ENCODE measurements at places on chromosomes 16 and 17.

DNA sequence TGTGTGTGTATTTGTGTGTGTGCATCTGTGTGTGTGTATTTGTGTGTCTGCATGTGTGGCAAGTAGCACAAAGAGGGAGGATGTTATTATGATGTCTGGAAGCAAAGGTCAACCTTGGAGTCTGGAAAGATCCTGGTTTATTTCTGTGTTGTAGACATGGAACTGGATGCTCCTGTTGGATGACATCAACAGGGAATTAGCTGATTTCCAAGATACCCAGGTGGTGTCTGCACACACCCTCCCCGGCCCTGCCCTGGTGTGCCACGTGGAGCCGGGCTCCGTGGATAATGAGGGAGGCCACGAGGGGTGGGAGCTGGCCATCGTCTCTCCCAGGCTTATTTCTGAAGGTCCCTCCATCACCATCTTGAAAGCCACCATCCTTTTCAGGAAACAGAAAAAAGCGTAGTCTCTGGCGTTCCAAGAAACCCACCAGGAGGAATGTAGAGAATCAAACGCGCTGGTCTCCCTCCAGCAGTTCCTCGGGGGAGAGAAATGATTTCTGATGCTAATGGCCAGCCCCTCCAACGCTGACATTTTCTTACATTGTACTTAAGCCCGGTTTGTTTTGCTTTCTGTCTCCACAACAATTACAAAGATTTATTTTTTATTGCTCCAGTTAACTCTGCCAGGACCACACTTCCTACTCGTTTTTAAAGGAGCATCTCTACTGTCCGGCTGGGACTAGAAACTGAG lies 93.3 kb downstream of the FOXL1 start:
- no peak for DNase-seq

DNA sequence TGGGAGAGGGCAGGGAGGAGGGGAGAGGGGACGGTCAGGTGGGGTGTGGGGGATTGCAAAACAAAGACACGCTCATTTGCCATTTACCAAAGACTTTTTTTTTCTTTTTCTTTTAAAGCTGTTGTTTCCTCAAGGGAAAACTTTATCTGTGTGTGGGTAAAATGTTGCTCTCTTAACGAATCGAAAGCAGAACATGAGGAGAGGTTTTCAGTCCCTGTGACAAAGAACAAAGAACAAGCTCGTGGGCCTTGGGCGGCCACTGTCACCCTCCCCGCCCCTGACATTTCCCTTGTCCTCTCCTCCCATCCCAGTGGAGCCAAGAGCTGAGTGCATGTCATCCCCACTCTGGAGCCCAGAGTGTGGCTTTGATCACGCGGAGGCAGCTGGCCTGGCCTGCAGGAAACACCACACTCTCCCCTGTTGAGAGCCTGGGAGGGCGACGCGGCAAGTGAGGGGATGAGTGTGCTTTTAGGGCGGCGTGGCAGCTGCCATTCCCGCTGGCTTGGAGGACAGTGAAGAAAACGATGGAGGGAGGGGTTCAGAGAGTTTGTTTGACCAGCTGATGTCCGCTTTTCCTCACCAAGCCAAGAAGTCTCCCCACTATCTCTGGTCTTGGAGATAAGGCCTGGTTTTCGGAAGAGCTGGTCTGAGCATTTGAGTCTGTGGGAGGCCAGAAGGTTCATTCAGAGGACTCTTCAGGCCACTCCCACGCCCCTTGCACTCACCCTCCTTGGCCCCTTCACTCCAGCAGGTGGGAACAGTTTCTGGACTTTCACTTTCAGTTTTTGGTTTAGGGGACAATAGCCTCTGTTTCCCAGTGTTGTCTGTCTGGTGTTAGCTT lies 11.4 kb downstream of the CCR7 start:
- peak; percentile 1 for DNase-seq

DNA sequence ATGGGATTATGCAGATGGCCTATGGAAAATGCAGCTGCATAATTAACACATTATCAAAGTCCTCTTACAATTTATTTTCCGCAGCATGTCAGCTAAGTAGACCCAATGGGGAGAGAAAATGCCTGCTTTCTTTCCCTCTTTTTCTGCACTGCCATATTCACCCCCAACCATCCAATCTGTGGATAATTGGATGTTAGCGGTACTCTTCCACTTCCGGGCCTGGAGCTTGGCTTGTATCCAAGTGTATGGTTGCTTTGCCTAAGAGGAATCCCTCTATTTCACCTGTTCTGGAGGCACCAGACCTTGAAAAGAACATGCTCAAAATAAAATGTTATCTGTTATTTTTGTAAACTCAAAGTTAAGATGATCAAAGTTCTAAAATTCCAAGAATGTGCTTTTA lies 41.1 kb upstream of the CACNG3 start:
- no peak for DNase-seq

GRCh38 chr17:6212766-6213165 lies 142.6 kb downstream of the WSCD1 start:
- no peak for DNase-seq

DNA sequence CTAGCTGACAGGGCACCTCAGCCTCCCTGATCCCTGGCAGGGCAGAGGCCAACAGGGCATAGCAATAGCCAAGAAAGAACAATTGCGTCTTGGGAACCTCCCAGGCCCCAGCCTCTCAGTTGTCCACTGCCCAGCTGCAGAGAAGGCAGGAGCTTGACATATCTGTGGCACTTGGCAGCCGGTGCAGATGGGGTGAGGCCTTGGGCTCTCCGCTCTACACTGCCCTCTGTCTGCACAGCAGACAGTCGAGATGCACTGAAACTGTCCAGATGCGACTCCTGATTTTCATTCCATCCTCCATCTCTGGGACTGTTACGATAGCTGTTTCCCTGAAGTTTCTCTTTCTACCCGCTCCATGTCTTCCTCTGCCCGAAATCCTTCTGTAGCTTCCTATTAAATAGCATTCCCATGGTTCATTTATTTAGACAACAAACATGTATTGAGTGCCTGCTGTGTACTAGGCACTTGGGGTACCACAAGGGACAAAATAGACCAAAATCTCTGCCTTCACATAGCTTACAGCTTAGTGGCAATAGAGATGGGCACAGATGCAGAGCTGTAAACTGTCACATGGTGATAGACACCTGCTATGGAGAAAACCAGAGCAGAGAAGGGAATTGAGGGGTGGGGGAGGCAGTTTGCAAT lies 3.3 kb downstream of the POLR3E start:
- DNase-seq = peak; percentile 33

DNA sequence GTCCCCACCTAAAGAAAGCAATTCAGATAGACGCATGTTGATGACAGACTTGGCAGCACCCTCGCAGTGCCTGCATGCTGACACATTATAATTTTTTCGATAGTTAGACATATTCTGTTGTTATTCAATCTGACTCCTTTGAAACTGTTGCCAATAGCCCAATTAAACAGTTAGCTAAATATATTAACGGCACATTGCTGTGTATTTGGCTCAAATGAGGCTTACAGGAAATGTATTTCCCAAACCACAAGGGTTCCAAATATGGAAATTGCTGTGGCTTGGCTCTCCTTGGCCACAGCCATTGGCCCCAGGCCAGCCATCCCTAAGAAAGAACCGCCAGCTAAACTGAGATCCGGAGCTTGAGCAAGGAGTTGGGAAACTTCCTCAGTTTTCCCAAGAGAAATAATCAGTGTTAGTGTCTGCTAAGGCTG lies 31.1 kb downstream of the C16orf82 start:
- no peak for DNase-seq

DNA sequence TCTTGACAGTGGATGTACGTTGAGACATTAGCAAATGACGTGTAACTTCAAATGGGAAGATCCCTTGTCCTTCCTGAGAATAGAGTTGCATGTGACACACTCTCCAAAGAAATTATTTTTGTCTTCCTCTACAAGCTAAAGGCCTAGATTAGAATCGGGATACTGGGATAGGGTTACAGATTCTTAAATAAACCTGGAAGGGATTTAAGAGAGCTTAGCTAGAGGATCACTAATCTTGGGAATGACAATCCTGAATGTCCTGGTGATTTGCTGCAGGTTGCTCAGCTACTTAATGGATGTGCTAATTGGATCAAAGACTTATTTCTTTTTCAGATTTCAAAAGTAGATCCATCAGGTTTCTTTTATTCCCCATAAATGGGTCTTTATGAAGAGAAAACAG lies 101.9 kb downstream of the KCNJ2 start:
- DNase-seq = no peak

DNA sequence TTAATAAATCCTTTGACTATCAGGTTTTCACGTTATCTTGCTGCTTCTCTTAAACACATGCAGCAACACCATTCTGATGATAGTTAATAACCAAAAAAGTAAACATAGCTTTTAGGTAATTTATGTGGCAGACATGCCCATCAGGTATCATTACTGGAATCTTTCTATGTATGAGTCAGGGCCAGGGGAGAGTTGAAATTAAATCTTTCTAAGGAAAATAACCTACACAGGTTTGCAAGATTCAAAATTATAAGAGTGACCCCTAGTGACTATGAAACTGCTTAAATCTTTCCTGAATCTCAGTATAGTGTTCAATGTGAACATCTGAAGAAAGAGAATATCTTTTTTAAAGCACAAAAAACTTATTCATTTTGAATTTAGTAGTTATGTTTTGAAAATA lies 666.6 kb downstream of the CDH11 start:
- DNase-seq = no peak

- no peak for DNase-seq
Measured at GRCh38 chr17:76088868-76089576, 10.0 kb downstream of the ZACN start.

DNA sequence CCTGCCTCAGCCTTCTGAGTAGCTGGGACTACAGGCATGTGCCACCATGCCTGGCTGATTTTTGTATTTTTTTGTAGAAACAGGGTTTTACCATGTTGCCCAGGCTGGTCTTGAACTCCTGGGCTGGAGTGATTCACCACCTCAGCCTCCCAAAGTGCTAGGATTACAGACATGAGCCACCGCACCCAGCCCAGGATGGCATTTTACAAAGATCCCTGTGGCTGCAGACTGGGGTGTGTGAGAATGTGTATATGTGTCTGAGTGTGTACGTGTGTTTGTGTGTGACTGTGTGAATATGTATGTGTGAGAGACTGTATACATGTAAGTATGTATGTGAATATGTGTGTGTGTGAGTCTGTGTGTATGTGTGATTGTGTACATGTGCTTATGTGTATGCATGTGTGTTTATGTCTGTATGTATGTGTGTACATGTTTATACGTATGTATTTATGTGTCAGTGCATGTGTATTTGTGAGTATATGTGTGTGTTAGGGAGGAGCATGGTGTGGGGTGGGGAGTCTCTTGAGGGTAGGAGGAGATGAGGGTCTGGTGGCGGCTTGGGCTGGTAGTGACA lies 17.0 kb downstream of the RPTOR start:
- DNase-seq = no peak

GRCh38 chr16:49523435-49524159 lies 150.0 kb downstream of the C16orf78 start:
- DNase-seq = no peak

- no peak for DNase-seq
Measured at GRCh38 chr17:79832218-79833109, 6.8 kb downstream of the CBX4 start.

GRCh38 chr16:1674751-1675664 lies 3.1 kb upstream of the JPT2 start:
- DNase-seq = no peak

- DNase-seq = no peak
Measured at GRCh38 chr17:65531256-65532100, 30.0 kb downstream of the AXIN2 start.

DNA sequence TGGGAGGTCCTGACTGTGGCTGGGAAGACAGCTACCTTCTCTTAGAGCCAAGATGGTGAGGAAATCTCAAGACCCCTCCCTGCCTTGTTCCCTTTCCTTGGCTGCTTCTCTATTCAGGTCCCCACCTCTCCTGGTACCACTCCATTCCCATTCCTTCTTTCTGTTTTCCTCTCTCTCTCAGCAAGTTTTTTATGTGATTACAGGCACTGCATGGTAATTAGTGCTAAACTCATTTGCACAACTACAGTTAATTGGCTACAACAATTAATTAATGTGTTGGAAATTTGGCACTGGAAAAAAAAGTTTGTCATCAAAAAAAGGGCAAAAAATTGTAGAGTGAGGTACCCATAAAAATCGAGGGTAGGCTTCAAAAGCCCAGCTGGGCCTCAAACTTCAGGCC lies 45.3 kb downstream of the NEUROD2 start:
- no peak for DNase-seq

DNA sequence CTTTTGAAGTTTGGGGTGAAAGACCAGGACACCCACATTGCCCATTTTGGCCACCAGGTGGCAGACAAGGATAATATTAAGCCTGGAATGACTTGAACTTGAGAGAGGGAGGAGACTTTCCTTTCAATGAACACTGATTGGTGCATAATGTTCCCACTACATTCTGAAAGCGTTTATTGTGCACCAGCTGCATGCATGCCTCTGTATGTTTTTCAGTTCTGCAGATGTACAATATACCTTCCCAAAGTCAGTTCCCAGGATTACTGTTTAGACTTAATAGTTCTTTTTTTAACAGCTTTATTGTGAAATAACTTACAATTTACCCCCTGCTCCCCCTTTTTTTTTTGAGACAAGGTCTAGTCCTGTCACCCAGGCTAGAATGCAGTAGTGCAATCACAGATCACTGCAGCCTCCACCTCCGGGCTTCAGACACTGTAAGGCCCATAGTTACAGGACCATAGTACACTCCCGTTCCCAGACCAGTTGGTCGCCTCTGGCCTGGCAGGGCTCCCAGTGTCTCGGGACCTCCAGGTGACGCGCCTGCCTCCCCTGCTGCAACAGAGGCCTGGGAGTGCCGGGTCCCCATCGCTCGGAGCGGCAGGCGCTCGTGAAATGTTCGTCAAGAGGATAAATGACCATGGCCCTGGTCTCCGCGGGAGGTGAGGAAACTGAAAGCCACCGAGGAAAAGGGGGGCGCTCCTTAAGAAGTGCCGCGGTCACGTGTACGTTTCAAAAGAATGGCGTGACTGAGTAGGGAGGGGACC lies 12.2 kb downstream of the CES2 start:
- DNase-seq = peak; percentile 76

- DNase-seq = no peak
Measured at GRCh38 chr16:87603684-87604633, 1.7 kb downstream of the JPH3 start.

- DNase-seq = no peak
Measured at GRCh38 chr17:70099294-70099693, 24.3 kb downstream of the KCNJ16 start.

GRCh38 chr17:76565728-76566612 lies 19.7 kb downstream of the ST6GALNAC2 start:
- no peak for DNase-seq

Measured in CD4-positive, alpha-beta T cell treated with Interferon gamma for 1 hour (primary cell).